ENCODE measurements at places on chromosomes 2 and 18.

GRCh38 chr2:127197475-127198385 is 22.4 kb downstream of the CYP27C1 start:
- no peak for DNase-seq

DNA sequence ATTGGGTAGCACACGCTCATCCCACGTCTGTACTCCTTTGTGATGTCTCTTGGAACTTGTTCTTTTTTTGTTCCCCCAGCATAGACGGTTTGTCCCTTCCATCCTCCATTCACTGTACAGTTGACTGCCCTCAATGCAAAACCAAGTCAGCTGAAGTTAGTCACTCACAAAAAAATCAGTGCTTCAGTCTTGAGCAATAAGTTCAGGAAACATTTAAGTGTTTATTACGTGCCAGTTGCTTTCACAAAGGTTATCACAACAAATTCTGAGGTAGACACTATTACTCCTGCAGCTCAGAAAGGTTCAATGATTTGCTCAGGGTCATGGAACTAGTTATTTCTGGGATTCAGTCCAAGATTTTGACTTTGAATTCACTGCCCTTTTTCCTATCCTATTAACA is 102.2 kb downstream of the PDE1A start:
- DNase-seq = no peak

DNA sequence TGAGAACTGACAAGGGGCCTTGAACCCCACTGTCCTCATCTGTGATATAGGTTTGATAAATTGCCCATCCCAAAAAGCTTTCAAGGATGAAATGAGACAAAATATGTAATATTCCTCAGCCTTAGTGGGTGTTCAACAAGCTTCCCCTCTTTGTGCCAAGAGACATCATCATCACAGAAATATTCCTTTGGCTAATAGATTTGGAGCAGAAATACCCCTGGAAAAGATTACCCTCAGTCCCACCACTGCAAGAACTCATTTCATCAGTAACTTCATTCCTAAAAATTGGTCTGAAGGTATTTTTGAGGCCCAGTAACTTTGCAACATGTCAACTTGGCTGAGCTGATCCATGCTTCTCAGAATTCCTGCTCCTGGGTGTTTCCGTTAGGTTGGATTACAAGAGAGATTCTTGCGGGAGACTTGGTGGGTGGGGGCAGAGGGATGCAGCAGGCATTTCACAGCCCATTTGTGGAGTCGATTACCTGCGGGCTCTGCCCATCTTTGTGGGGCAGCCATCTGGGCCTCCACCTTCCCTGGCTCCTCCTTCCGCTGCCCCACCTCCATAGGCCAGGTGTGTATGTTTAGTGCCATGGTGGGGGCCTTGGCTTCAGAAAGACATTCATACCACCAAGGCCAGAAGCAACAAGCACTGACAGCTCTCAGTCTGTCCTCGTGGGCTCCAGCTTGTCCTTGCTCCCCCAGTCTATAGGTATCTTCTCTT is 263.9 kb downstream of the GLI2 start:
- no peak for DNase-seq

GRCh38 chr18:5462227-5462626 is 81.6 kb downstream of the EPB41L3 start:
- DNase-seq = no peak

GRCh38 chr2:17539611-17540092 is 844 bp upstream of the VSNL1 start:
- no peak for DNase-seq

- no peak for DNase-seq
These were observed 45.0 kb upstream of the MGAT5 start for GRCh38 chr2:134208825-134209224.

- no peak for DNase-seq
These were observed 10.1 kb upstream of the ID2 start for GRCh38 chr2:8671802-8672201.

DNA sequence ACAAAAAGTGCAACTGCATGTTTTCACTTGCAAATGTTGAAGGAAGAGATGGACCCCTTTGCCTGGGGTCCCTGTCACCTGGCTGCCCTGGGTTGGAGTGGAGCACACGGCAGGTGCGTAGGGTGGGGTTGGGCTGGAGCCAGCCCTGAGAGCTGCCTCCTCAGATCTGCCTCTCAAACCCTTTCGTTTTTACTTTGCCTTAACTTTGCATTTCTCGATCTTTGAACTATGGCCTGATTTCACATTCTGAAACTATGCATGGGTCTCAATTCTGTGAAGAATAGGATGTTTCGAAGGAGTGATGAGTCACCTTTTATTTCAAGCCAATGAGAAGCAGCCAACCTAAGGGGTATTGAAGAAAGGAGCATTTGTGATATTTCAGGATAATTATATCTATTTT is 132.8 kb downstream of the ACOXL start:
- no peak for DNase-seq

DNA sequence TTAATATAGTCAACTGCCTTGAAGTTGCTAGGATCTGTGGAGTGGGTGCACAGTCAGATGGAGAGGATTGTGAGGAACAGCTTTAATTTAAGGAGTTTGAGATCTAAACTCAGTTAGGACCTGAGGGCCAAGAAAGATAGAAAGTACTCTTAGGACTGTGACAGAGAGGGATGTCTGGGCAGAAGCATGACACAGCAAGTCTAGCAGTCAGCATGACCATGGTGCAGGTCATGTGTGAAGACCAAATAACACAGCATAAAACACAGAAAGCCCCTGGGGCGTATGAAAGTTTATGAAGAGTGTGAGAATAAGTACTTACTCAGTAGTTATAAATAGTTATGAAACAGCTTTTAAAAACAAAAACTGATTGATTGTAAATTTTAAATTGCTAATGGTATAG is 107.2 kb downstream of the GALNT1 start:
- DNase-seq = peak; percentile 23

GRCh38 chr2:42786561-42787345 is 5.6 kb downstream of the HAAO start:
- peak; percentile 22 for DNase-seq

DNA sequence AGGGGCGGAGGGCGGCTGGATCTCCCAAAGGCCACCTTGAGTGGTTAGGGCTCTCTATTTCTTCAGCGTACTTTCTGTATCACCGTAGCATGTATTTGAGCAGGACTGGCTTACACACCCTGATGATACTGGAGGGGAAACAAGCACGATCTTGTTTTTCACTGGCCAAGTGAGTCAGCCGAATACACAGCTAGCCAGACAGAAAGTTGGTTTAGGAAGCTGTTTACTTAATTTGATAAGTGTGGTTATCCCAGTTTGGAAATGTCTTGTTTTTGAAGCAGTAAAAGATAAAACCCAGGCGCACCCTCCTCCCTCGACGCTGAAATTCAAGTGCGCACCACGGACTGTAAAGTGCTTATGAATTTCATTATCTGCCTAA is 582 bp downstream of the RIOK3 start:
- DNase-seq = no peak

DNA sequence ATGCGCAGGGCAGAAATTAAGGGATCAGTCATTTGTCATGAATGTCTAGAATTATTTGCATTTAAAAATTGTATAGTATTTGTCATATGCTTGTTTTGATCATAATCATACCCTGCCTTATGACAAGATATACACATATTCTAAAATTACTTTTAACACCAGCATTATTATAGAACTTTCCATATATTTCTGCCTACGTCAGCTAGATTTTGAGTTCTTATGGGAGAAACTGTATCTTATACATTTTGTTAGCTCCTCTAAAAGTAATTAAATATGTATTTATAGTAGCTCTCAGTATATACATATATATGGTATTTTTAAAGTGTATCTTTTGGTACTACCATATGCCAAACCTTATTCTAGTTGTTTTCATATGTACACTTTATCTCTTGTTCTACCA is 441.9 kb downstream of the CPS1 start:
- DNase-seq = no peak

- no peak for DNase-seq
These were observed 68.9 kb downstream of the USP40 start for GRCh38 chr2:233497692-233498091.

GRCh38 chr18:47168509-47168908 is 7.7 kb downstream of the IER3IP1 start:
- no peak for DNase-seq

GRCh38 chr2:145020139-145020538 is 500.2 kb upstream of the ZEB2 start:
- no peak for DNase-seq

DNA sequence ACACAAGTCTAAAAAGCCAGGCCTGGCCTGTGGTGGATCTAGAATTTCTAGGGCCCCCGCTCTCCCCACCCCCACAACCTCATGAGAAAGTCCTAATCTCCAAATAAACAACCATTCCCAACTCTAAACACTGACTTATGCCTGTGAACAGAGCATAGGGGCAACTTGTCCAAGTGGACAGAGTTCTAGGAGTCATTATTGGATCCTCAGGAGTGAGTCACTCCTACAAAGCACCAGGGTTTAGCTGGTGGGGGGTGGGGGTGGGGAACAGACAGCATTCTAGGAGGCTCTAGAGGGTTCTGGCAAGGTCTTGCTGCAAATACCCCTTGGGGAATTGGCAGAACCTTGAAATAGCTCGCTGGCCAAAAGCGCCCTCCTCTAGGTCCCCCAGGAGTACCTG is 83.3 kb downstream of the ZCCHC2 start:
- no peak for DNase-seq
